Effector CD8-positive, alpha-beta T cell (primary cell): ENCODE measurements at places on chromosomes 6 and 20.

DNA sequence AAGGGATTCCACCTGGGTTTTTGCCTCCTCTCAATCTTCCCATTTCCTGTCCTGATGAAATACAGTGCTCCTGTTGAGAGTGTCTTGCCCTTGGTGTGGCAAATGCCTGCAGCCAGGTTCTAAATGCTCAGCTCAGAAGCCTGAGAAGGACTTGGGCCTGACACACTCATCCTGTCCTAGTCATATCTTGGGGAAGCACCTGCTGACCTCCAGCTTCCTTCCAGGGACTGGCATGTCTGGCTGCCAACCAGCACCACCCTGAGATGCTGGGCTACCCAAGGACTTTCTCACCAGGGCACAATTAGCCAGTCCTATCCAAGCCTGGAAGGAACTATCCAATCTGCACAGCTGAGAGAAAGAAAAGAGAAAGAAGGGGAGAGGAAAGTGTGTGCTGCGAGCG is 43.4 kb downstream of the LRFN2 start:
- no peak for DNase-seq

DNA sequence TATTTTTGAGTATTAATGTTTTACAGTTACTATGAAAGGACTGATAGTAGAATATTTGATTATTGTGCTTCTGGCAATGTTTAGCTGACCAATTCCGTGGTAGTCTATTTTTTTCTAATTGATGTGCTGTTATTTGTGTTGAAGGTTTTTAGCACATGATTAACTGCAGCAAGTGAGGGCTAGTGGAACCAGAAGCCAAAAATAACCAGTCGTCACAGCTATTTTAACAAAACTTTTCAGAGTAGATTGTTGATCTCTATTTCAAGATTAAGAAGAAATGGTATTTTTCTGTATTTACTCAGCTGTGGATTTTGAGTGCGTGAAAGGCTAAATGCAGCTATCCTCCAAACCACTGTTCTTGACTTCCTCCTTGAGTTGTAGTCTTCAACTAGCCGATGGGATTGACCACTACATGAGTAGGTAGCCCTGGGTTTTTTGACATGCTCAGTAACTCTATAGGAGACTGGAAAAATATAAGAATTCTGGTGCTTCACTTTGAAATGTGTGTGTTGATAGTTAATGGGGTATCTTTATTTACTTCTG is 258.0 kb downstream of the ZFAND3 start:
- no peak for DNase-seq

GRCh38 chr20:58467572-58468527 is 47.3 kb downstream of the APCDD1L start:
- DNase-seq, result no peak

- no peak for DNase-seq
These were observed 8.4 kb downstream of the PROCR start for GRCh38 chr20:35180266-35180665.

DNA sequence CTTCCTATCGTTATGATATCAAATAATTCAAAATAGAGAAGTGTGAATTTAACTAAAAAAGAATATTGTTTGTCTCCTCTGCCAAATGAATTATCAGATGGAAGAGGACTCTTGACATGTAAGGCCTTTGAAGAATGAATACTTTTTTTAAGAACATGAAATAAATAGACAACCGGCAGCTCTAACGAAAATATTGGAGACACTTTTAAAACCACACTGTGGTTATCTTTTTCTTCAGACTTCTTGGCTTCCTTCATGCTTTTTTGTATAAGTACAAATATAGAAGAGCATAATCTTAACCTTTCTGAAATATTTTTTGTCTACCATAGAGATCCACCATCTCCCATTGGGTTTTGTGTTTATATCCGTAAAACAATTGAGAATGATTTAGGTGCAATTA is 115.2 kb upstream of the SCGN start:
- DNase-seq, result no peak

DNA sequence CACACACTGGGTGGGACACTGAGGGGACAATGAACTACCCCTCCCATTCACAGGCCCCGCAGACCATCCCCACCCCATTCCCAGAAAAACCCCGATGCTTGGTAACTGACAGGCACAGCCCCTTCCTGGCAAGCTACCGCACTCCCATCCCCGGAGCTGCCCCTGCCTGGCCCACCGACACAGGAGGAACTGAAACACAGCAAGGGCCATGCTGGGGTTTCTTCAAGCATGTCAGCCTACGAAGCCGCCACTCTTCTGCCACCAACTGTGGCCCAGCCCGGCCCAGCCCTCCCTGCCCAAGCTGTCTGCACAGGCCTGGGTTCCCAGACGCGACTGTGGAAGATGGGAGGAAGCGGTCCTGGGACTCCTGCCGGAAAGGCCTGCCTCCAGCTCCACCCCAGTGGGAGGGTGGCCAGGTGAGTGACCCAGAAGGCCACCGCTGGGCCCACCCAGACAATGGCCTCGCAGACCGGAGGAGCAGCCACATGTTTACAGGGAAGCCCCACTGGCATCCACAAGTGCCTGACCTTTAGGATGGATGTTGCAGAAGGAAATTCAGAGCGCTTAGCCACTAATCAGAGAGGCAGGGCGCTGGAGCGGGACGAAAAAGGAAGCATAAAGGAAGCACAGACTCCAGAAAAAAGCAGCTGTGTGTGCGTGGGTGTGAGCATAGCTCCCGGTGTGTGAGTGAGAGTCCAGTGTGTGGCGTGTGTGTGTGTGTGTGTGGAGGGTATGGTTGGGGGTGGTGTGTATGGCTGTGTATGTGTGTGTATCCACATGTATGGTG is 91.6 kb downstream of the PRND start:
- no peak for DNase-seq

DNA sequence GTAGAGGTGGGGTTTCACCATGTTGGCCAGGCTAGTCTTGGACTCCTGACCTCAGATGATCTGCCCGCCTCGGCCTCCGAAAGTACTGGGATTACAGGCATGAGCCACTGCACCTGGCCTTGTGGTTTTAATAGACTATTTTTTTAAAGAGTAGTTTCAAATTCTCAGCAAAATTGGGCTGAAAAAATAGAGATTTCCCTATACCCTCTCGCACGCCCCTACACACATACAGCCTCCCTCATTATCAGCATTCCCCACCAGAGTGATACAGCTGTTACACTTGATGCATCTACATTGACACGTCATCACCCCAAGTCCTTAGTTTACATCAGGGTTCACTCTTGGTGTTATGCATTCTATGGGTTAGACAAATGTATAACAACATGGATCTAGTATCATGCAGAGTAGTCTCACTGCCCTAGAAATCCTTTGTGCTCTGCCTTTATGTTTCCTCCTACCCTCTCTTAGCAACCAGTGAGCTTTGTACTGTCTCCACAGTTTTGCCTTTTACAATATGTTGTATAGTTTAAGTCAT is 103.6 kb downstream of the CDYL start:
- DNase-seq, result no peak

DNA sequence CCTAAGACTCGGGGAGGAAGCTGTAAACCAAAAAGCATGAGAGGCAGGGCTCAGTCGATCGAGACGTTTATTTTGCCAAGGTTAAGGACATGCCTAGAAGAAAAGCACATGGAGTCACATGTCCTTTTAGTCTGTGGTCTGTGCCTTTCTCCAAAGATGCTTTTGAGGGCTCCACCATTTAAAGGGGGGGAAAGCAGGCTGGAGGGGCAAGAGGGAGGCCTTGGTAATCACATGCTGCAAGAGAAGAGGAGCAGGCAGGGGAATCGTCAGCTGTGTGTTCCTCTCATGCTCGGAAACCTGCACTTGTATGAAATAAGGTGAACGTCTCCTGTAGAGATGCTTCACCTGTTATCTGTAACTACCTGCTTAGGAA is 9.1 kb upstream of the YTHDF1 start:
- no peak for DNase-seq

DNA sequence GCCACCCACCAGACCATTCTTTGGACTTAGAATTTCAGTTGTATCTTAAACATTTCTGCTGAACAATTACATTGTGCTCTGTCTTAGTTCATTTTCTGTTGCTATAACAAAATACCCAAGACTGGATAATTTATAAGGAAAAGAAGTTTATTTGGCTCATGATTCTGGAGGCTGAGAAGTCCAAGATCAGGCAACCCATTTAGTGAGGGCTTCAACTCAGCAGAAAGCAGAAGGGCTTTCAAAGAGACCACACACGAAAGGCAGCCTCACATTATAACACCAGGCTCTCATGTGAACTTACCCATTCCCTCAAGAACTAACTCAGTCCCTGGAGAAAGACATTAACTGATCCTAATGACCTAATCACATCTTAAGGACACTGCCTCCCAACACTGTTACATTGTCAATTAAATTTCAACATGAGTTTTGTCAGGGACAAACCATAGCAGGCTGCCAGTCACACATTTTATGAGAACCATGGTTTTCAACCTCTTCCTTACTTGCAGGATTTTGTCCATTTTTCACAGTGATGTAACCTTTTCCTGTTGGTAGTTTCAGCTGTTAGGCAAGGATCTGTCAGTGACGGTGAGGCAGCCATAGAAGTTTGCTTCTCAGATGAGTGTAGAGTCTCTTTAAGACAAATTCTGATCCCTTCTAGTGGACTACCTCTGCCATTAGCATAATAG is 399.6 kb upstream of the SOX4 start:
- DNase-seq, result no peak

DNA sequence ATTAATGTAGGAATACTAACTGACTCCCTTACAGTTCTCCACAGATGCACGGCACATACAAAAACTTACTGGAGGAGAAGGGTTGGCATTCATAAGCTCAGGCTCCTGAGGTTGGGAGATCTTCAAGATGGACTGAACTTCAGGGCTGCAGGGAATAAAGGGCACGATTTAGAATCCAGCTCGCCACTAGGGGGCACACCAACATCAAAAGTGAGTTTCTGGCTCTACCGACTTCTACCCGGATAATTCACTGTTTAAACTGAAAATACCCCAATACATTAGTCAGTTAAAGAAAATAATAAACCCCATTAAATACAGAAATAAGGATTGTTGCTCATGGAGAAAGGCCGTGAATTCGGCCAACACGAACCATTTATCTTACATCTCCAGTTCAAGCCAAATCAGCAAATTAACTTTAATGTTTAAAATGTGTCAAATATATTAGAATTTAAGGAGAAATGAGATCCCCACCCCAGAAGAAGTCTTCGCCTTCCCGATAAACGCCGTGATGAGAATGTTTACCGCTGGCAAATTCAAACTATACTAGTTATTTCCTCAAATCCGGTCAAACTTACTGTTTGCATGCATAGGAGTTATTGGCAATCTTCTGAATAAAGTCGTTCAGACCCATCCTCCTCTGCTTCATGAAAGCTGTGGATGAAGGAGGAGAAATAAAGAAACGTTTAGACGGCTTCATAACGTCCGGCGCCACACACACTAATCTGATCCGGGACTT is 121.7 kb upstream of the SLC2A12 start:
- peak; percentile 84 for DNase-seq

GRCh38 chr6:64737418-64737817 is 969.6 kb downstream of the EYS start:
- no peak for DNase-seq

DNA sequence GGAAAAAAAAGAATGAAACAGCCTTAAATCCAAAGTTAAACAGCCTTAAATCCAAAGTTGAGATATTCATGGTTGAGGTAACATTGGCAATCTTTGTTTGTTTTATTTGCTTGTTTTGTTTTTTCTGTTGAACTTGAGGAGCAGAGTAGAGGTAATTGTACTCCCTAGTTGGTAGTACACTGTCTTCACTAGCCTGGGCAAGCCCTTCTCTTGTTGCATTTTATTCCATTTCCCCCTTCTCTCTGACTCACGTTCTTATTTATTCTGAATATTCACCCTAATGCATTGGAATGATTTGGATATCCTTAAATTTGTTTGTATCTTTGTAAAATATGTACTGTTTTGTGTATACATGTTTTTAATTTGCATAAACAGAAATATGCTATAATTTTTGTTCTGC is 397.6 kb downstream of the CDC5L start:
- DNase-seq, result no peak

GRCh38 chr6:106591111-106591825 is 38.0 kb downstream of the RTN4IP1 start:
- no peak for DNase-seq

DNA sequence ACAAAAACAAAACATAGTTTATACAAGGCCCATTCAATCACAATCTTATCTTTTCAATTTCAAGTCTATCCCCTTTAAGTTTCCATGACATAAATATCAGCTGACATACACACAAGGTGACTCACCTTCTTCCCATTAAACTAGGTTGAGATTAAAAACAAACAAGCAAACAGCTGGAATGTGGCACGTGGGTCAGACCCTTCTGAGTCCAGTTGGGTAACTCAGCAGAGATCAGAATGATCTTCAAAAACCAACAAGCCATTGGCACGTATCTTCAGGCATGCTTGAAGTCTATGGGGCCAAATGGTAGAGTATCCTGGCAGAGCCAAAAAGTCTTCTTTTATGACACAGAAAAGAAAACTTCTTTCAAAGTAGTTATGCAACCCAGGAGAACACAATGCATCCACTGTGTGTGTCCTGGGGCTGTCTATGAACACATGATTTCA is 603.5 kb upstream of the CITED2 start:
- no peak for DNase-seq

GRCh38 chr6:113221850-113222249 is 635.3 kb upstream of the MARCKS start:
- no peak for DNase-seq

DNA sequence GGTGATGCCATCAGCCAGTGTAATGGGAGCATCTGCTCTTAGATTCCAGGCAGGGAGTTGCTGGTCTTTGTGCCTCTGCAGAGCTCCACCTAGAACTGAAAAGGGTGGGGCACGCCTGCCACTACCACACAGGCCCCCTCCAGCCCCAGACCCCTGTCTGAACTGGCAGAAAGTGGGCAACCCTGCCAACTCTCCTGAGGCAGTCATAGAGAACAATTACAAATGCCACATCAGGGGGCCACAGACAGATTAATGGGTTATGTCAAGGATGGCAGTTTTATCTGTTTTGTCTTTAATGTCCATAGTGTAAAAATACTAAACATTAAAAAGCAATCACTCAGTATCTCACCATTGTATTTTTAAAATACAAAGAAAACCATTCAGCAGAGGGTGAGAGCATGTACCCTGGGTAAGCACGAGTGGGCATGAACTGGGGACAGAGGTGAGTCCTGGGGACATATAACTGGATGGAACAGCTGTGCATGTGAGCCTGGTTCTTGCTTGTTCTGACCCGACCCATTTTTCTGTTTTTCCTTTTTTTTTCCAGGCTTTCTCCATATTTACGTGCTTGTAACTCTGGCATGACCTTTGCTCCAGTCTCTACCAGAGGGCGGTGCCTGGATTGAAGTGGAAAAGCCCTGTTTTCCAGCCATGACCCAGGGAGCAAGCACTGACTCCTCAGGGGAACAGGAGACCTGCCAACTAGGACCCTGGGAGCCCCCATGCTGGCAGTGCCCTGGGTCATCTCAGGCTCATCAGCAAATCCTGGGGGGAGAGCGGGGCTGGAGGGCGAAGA is 8.2 kb downstream of the TRAF3IP2 start:
- no peak for DNase-seq
